ENCODE measurements at places on chromosomes 13 and 19.

GRCh38 chr19:10271543-10272086 lies 695 bp downstream of the ICAM1 start:
- peak; percentile 42 for DNase-seq

DNA sequence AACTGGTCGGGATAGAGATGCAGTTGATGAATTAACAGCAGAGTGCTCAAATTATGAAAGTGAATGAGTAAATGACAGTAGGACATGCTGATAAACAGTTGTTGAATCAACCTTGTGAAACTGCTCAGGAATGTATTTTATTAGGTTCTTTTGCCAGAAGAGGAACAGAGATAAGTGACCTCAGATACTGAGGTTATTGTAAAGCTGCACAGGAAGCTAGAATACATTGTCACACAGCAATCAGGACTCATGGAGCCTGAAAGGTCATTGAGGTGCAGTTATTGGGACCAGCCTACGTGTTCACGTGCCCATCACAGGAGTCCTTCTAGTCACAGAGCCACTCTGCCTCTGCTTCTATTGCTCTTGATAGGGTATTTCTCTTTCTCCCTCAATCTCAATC lies 47.5 kb upstream of the MED4 start:
- DNase-seq: peak; percentile 84

GRCh38 chr19:31979949-31980670 lies 365.3 kb upstream of the ZNF507 start:
- DNase-seq: no peak

GRCh38 chr19:4319067-4319718 lies 14.8 kb downstream of the FSD1 start:
- peak; percentile 78 for DNase-seq

DNA sequence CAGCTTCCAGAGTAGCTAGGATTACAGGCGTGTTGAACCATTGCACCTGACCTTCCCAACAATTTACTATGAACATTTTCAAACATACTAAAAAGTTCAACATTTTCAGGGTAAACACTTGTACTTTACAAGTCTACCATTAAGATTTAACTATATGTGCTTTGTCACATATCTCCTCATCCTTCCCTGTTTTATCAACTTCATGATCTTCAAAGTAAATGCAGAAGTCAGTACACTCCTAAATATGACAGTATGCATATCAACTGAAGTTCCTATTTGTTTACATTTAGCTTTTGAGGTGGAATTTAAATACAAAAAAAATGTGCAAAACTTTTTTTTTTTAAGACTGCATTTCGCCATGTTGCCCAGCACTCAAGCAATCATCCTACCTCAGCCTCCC lies 18.5 kb downstream of the LNX2 start:
- no peak for DNase-seq

- peak; percentile 7 for DNase-seq
These were observed 250.3 kb upstream of the ATXN8OS start for GRCh38 chr13:69857183-69857821.

DNA sequence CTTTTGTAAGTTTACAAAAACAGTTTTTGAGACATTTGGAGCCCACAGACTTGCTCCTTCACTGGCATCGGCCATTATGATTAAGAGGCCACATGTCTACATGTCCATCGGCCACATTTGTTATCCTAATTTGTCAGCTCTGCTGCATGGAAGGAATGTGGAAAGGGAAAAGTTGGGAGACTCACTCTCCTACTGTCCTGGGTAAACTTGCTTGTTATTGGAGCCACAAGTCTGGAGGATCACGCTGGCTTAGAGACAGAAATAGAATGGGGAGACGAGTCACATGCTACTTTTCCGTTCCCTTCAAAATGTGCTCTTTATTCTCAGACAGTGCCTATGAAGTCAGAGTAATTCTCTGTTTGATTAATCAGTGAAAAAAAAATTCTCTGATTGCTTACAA lies 741.2 kb upstream of the PCDH9 start:
- no peak for DNase-seq

GRCh38 chr19:30065680-30066606 lies 123.9 kb downstream of the URI1 start:
- DNase-seq: no peak

DNA sequence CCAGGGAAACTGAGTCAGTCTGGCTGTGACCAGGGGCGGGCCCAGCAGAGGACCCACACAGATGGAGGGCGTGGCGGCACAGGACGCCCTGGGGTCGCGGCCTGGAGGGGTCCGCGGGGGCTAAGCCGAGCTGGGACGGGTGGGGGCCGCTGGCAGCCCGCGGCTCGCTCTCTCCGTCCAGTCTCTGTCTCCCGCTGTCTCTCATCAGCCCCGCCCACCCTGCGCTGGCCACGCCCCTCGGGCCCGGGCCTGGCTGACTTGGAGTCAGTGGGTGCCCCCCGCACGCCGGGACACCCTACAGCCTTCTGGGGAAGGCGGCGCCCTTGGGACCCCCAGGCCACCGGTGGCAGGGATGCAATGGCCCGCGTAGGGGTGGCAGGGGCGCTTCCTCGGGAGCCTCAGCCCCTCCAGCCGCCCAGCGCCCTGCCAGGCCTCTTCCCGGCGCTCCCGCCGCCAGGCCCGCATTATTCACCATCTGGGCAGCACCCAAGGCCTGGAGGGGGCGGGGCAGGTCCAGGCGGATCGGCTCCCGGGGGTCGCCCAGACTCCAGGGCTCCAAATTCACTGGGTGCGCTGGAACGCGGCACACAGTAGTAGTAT lies at the start of gene TBXA2R:
TBXA2R (minus strand) TSS at position 186 of the 600 bp plus-strand sequence. CDS start 6,241 bp downstream, outside the sequence.
- DNase-seq: no peak

- peak; percentile 68 for DNase-seq
These were observed 2.0 kb upstream of the LILRB2 start for GRCh38 chr19:54282686-54283470.

DNA sequence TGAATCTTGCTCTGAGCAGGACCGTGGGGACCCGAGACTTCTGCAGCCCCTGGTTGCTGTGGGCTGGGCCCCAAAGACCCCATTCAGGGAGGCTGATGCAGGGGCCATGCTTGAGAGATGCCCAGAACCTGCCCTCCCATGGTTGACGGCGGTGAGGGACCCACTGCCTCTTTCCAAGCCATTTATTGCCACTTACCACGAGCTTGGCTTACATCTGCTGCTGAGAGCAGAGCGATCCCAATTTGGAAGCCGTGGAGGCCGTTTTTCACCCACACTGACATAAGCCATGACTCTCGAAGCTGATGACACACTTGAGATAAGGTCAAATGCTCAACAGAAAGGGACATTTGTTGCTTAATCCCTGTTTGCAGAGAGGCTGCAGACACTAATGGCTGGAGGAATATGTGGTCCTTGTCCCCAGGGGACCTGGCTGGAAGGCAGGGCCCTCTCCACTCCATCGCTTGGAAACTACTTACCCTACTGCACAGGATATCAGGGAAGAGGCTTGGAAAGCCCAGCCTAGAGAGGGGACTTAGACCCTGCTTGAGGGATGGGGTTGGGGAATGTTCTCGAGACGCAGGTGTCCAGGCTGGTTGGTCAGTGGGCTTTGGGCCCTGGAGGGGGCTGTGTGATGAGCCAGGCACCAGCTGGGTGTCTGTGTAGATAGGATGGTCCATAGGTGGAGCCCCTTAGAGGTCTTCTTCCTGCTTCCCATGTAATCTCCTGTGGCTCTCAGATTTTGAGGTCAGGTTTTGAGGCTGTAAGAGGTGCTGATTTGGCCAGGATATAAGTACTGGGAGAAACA lies 15.3 kb downstream of the ZNF536 start:
- DNase-seq: no peak

DNA sequence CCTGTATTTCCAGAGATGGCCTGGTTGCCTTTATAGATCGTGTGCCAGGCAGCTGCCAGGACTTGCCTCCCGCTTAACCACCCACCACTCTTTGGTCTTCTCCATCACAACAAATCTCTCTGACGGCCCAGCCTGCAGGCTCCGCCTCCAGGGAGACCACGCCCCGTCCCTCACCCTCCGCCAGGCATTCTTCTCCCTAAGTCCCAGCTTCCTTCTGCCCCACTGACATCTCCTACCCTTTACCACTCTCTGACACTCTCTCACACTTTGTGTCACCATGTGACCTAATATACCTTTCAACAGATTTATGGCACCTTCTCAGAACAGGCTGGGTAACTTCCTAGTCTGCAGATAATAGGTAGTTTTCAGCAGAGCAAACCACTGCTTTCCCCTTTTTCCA lies 95.1 kb downstream of the CAB39L start:
- no peak for DNase-seq

GRCh38 chr19:35030257-35031071 lies at the start of gene SCN1B:
Gene SCN1B (plus strand): TSS chr19:35030470. CDS start chr19:35030821, 351 bp downstream.
- DNase-seq: peak; percentile 40

DNA sequence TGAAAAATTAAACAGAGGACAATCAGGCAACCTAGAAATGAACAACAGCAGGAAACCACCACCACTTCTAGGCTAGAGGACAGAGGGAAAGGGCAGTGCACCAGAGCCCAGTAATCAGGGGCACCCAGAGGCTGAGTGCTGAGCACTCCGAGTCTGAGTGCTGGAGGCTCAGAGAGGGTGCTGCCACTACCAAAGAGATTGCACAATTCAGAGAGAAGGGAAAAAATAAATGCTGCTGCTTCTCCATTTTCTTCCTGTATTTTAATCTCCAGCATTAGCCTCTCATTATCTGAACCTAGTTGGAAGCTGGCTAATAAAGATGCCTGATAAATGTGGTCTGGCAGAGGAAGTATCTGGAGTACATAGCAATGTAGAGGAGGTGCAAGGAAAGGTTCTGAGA lies 11.8 kb upstream of the ZNF175 start:
- DNase-seq: peak; percentile 77

- DNase-seq: no peak
These were observed 65.2 kb downstream of the TEX26 start for GRCh38 chr13:30997697-30998096.

GRCh38 chr13:108629181-108629752 lies at the start of gene MYO16:
Gene MYO16 (plus strand): TSS chr13:108629611. CDS start chr13:108629845, 234 bp downstream.
- no peak for DNase-seq
